Tibial nerve (tissue), 4 donors: ENCODE measurements at places on chromosomes 3 and 15. TPM values are rescaled to one million over a fixed set of nuclear protein-coding genes. Genes with fewer than 3 reads are reported as not detected.

GRCh38 chr3:127483005-127483641, 107.4 kb downstream of the TPRA1 start:
- H3K4me1 ChIP-seq: no peaks in the 10 kb centered on the region
- H3K4me3 ChIP-seq: no peak overlapping the region
- H3K36me3 ChIP-seq: no peaks in the 10 kb centered on the region
- no peak overlapping the region for H3K27ac ChIP-seq

DNA sequence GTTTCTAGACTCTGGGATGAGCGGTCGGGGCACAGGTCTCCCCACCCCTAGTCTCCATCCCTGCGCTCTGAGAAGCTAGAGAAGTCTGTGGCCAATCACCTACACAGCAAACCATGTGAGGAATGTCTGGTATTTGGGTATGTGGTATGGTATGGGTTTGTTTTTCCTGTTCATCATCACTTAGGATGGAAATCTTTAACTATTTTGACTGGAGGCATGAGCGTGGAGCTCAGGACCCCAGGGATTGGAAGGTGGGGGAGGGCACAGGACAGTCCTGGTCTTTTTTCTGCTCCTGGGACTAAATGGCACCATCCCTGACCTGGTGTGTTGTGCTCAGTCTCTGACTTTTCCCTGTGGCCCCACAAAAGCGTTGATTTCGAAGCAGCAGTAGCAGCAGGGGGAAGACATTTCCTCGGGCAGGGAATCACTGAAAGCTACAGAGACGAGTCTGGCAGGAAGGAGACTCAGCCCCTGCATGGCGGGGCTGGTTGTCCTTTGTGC, 191.7 kb upstream of the TPM1 start:
- H3K27ac ChIP-seq: no peak overlapping the region
- no peak for DNase-seq
- H3K36me3 ChIP-seq: no peaks in the 10 kb centered on the region
- H3K4me1 ChIP-seq: peaks cover 19% of the 10 kb centered on the region

DNA sequence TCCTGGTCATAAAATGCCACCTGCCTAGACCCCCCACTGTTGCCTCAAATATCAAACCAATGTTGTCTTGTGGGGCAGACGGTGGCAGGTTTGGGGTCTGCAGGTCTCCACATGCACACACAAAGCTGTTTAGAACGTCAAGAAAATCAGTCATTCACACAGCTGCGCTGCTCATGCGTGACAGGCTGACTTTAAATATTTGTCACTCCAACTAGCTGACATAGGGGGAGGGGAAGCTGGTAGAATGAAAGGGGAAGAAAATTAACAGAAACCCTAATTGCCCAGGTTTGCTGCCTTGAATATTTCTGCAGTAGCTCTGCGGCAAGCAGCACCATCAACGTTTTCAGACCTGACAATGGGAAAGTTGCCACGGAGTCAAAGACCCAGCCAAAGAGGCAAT, 201.8 kb downstream of the ABHD5 start:
- DNase-seq: no peak
- no peaks in the 10 kb centered on the region for H3K4me1 ChIP-seq
- no peak overlapping the region for H3K27ac ChIP-seq
- H3K4me3 ChIP-seq: no peak overlapping the region

DNA sequence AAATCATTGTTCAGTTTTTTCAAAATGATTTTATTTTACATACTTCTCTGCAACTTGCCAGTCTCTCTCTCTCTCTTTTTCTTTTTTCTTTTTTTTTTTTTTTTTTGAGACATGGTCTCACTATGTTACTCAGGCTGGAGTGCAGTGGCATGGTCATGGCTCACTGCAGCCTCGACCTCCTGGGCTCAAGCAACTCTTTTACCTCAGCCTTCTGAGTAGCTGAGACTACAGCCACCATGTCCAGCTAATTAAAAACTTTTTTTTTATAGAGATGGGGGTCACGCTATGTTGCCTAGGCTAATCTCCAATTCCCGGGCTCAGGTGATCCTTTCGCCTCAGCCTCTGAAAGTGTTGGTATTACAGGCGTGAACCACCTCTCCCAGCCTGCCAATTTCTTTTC, 12.1 kb upstream of the ARID3B start:
- no peak overlapping the region for H3K27ac ChIP-seq
- no peaks in the 10 kb centered on the region for H3K4me1 ChIP-seq
- no peak for DNase-seq
- H3K4me3 ChIP-seq: no peak overlapping the region
- H3K27me3 ChIP-seq: no peaks in the 10 kb centered on the region

DNA sequence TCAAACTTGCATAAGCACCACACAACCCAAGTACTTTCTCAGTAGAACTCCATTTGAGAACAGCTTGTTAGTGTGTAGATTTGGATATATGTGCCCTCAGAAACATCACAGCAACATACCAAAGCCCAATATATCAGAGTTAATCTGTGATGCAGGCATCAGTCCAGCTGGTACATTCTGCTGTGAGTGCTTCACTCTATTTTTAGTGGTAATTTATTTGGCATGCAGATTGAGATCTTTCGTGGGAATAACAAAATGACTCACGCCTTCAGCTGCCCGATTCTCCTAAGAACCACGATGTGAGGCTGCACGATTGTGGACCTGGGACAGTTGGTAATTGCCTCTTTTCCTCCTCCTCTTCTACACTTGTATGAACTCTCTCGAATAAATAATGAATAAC, 730.7 kb downstream of the SQOR start:
- DNase-seq: peak; percentile 20
- H3K27me3 ChIP-seq: no peaks in the 10 kb centered on the region
- peak overlapping the region; percentile 51 for H3K27ac ChIP-seq
- H3K36me3 ChIP-seq: no peaks in the 10 kb centered on the region

DNA sequence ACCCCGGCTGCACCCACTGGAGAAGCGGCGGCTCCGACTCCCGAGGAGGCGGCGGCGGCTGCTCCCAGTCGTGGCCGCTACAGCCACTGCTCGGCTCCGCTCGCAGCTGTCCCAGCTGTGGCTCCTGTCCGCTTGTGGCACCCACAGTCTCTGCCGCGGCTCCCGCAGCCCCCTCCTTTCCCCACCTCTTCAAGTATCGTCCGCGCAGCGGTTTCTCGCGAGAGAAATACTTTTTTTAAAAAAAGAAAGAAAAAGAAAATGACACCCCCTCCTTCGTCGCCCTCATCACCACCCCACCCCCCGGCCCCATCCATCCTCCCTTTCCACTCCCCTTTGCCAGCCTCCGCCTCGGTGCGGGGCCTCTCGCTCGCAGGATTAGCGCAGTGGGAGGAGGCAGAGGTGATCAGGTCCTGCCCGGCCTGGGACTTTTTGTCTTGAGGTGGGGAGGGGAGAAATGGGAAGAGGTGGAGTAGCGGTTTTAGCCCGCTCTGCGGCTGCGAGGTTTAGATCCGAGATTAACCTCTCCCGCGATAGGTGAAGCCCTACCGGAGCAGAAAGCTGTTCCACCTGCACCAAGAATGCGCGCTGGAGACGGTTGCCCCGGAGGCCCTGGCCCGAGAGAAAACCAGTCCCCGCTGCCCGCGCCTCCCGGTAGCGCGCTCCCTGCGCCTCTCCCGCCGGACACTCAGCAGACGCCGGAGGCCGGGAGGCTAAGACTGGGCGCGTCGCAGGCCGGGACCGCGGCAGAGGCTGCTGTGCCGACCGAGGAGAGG, at the start of gene FBN1:
Gene FBN1 (minus strand): TSS at position 152 of the 773 bp plus-strand sequence. CDS start 940 bp downstream, outside the sequence.
- peak; percentile 67 for DNase-seq
- H3K27ac ChIP-seq: peak within 1 kb of the TSS; percentile 92
- no peaks in the 10 kb centered on the region for H3K36me3 ChIP-seq
- peak within 1 kb of the TSS; percentile 79 for H3K4me3 ChIP-seq

DNA sequence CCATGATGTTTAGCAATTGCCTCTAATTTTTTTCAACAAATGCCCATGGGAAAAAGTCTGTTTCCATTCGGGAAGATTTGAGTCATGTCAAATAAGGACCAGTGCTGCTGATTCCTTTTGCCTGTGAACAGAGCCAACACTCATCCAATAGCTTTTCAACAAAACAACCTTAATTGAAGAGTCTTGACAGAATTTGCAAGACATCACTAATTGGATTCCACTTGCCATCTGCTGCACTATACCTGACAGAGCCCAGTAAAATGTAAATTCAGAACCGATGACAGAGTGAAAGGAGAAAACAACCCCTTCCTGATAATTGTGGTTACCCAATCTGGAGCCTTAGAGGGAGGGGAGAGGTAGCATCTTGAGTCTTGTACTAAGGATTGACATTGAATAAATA, 426.7 kb downstream of the AGBL1 start:
- H3K4me3 ChIP-seq: no peak overlapping the region
- no peak overlapping the region for H3K27ac ChIP-seq
- no peaks in the 10 kb centered on the region for H3K4me1 ChIP-seq
- H3K36me3 ChIP-seq: no peaks in the 10 kb centered on the region

DNA sequence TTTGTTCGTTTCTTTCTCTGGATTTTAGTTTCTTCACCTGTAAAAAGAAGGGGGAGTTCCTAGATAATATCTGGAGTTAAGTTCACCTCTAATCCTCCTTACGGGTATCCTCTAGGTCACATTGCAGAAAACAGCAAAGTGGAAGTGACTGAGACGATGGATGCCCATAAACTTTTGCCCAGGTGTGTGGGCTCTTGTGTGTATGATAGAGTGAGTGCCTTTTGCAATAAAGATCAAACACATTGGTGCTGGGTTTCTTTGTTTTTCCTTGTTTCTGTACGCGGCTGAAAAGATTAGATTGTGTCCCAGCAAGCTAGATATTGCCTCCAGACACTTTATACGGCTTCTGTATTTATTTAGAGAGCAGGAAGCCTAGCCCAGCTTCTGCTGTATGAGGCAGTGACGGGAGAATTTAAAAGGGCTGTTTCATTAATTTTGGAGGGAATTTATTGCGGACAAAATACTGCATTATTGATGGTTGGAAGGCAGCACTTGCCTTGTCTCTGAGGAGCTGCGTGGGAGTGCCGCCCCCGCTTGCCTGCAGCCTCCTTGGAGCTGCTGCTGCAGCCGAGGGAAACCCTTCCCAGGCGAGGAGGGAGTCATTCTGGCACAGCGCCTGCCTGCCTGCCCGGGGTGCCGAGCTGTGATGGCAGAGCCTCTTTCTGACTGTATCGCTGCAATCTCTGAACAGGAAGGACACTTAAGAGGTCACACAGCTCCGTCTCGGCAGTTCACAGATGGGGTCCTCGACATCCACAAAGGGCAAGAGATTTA, 38.5 kb downstream of the PYDC2 start:
- no peaks in the 10 kb centered on the region for H3K27me3 ChIP-seq
- no peak for DNase-seq
- no peak overlapping the region for H3K27ac ChIP-seq
- no peaks in the 10 kb centered on the region for H3K36me3 ChIP-seq
- H3K4me3 ChIP-seq: no peak overlapping the region

SPINK8 gene
- not detected for total RNA-seq

KBTBD13 gene
- total RNA-seq: not detected

GOLGA8N gene
- total RNA-seq: 11.0 TPM

SPRED1 gene
- total RNA-seq: 29.1 TPM

CCR3 gene
- total RNA-seq: not detected

RETNLB gene
- total RNA-seq: not detected
